ENCODE measurements at places on chromosomes 11 and 22. TPM values are rescaled to one million over a fixed set of nuclear protein-coding genes. Genes with fewer than 3 reads are reported as not detected.

DNA sequence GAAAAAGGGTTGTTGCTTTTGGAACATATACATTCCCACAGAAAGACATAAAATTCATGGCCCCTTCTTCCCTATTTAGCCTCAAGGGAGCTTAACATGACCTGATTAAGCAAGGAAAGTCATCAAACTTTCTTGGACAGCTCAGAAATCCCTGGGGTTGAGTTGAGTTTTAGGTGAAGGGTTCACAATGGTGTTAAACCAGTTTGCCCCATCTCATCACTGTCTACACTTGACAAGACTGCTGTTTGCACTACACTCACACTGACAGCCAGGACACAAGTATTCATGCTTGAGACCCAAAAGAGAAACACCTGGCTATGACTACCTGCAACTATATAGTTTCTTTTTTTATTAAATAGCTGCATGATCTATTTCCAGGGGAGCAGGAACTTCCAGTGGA is 209.8 kb upstream of the TMEM45B start:
- no peak for ATAC-seq

- ATAC-seq, result no peak
Measured at GRCh38 chr22:45058622-45058912, 48.8 kb upstream of the PHF21B start.

GRCh38 chr11:3014057-3014938 is 22.2 kb upstream of the NAP1L4 start:
- no peak for ATAC-seq

- no peak for ATAC-seq
Measured at GRCh38 chr11:116274521-116274920, 498.3 kb downstream of the BUD13 start.

GRCh38 chr22:50175921-50176849 is 5.7 kb downstream of the PANX2 start:
- no peak for ATAC-seq

GRCh38 chr11:27380771-27381170 is 17.8 kb upstream of the CCDC34 start:
- no peak for ATAC-seq

- no peak for ATAC-seq
Measured at GRCh38 chr11:115924744-115925567, 420.7 kb upstream of the CADM1 start.

DNA sequence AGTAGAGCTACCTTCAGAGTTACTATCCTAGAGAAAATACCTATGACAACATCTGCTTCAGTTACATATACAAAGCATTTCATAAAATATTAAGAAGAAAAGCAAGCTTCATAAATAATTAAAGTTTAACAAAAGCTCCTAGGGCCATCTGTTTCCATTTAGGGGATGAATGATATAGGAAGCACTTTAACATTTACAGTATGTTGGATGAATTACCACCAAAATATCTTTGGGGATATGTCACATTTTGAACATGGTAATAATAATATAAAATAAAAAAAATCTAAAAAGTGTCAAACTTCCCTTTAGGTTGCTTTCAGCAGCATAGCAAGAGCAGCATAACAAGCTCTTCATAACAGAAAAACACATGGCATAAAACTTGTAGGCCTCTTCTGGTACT is 104.6 kb downstream of the ATG16L2 start:
- ATAC-seq, result no peak

DNA sequence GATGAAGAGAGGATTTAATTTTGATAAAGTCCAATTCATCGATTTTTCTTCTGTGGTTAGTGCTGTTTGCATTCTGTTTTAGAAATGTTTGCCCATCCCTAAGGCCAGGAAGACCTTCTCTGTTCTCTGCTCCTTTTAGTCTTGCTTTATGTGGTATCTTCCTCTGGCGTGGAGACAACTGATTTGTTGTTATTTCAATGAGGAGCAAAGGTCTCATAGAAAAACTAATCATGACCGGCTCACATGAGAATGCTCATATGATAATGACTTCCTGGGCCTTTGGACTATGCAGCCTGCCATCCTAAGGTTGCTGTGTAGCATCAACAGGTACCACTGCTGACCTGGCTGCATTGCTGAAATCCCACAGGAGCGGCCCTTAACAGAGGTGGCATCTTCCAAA is 19.8 kb downstream of the SCGB1A1 start:
- ATAC-seq, result no peak

- ATAC-seq, result no peak
Measured at GRCh38 chr11:45147891-45148675, 1.6 kb downstream of the PRDM11 start.

GRCh38 chr22:31238057-31238456 is 26.0 kb downstream of the LIMK2 start:
- ATAC-seq, result no peak

- no peak for ATAC-seq
Measured at GRCh38 chr11:133053124-133053776, 479.1 kb downstream of the OPCML start.

- no peak for ATAC-seq
Measured at GRCh38 chr11:75899806-75900205, 84.8 kb downstream of the UVRAG start.

DNA sequence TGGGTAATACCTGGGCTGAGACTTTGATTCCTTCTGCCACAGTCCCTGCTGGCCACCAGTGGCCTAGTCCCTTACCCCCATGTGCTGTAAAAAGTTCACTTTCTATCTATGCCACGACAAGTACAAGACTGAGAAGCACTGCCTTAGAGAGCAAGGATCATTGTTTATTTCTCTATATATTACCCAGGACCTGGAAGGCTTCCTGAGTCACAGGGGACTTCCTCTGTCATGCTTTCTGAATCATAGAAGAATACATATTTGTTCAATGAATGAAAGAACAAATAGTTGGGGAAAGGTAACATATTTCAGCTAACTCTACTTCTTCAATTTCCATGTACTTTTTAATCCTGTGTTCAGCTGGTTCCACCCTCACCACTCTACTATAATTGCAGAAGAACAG is 5.5 kb upstream of the SYT9 start:
- ATAC-seq, result no peak

- peak; percentile 20 for ATAC-seq
Measured at GRCh38 chr11:118565051-118565450, 680 bp downstream of the IFT46 start.

- ATAC-seq, result peak; percentile 80
Measured at GRCh38 chr11:122069707-122070360, 46.2 kb downstream of the BLID start.

DNA sequence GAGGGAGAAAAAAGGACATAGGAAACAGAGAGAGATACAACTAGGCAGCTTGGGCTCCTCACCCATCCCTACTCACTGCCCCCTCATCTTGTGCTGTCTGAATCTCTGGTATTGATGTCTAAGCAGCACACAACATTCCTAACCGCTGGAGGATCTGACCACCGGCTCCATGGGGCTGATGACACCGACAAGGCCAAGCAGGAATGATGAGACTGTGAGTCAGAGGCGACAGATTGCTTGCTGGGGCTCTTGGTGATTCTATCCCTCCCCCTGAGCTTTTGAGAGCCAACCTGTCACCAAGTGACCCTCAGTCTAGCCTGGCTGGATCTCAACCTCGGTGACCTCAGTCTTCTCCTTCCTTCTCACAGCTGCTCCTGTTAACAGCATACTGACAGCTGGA is 13.8 kb downstream of the PAMR1 start:
- no peak for ATAC-seq

DNA sequence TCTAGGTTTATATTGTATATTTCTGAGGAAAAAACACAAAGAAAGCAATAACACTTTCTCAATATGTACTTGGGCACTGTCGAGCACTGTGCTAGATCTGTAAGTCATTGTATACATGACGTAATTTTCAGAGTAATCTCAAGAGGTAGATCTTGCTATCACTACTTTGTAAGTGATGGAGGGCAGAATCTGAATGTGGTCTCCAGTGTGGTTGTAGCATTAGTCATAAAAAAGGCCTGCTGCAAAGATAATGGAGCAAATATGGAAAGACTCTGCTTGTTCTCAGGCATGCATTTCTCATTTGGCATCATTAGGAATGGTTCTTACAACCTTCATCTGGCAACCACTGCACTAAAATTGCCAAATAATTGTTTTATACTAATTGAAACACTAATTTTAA is 419.8 kb upstream of the CCDC179 start:
- no peak for ATAC-seq

DNA sequence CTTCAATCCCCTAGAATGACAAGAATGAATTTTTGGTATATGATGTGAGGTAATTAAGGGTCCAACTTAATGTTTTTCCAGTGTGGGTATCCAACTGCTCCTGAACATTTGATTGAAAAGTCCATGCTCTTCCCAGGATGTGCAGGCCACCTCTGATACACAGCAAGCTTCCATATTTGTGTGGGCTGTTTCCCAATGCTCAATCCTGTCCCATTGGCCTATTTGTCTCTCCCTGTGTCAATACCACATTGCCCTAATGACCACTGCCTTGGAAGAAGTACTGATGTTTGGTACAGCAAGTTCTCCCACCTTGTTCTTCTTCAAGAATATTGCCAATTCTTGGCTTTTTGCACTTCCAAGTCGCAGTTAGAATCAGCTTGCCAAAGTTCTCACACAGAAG is 42.9 kb downstream of the KCNQ1OT1 start:
- no peak for ATAC-seq

DNA sequence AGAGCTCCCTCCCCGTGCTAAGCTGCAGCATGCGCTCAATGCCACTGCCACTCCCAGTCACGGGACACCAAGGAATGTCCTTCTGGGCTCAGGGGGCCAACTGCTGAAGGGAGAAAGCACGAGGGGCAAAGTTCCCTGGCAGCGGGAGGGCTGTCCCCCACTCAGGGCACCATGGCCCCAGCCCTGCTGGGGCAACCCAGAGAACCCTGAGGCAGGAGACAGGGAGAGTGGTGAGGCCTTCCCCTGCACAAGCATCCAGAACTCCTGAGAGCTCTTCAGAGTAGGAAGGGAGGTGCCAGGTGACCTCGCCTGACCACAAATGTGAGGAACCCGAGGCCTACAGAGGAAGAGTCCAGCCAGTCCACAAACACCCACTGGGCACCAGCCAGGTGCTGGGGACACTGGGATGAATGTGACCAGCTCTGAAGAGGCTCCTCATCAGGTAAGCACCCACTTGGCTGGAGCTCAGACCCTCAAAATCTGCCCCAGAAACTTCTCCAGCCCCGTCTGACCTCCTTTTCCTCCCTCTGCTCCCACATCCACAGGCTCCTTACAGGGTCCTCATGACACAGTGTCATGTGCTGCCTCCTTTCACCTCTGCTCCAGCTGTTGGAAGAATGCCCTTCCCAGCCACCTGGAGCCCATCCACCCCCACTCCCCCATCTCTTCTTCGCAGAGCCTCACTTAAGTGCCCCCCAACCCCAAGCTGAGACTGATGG is 15.6 kb downstream of the GDPD5 start:
- no peak for ATAC-seq

DNA sequence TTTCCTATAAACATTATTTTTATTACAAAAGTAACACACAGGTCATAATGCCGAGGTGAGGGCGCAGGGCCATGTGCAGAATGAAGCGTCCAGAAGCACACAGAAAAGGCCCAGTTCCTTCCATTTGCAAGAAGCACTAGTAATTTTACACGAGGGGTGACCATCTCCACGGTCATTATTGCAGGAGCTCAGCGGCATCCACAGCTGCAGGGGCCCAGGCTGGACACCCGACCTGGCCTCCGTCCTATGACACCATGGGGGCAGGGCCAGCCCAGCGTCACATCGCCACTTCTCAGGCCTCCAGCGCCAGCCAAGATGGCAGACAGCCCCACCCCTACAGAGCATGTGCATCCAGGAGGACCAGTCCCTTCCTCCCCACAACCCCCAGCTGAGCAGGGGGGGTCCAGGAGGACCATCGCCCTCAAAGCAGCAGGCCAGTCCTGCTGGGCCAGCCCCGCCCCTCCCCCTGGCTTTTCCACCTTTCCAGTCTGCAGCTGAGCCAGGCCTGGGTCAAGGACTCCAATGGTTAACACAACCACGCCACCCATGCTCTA is 3.5 kb downstream of the IGF2 start:
- ATAC-seq, result no peak

GRCh38 chr11:78030429-78031325 is 7.6 kb upstream of the KCTD14 start:
- peak; percentile 71 for ATAC-seq

- no peak for ATAC-seq
Measured at GRCh38 chr22:47600281-47600680, 837.8 kb downstream of the TBC1D22A start.

DNA sequence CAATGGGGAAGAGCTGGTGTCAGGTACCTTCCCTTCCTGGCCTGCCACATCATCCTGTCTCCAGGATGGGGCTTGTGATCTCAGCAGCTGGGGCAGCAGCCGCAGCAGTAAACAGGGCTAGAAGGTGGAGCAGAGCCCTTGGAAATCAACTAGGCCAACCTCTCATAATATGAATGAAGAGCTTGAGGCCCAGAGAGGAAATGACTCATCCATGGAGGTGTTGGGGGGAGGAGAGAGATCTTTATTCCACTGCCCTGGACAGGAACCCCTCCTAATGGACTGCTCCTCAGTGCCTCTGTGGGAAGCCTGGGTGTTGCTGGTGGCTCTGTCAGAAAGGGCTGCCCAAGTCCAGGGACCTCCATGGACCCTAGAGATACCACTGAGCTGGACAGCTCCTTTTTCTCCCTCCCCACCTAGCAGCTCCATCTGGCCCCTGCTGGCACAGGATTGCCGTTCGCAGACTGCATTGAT is 111.8 kb downstream of the OSBP2 start:
- no peak for ATAC-seq

The FOLR2 gene
- total RNA-seq, result 7.3 TPM

The UFD1 gene
- total RNA-seq, result 22.7 TPM

The ADAMTS8 gene
- total RNA-seq, result 45.6 TPM

The IL10RA gene
- total RNA-seq, result 29.1 TPM

The SSTR3 gene
- not detected for total RNA-seq

The TRIM44 gene
- 35.6 TPM for total RNA-seq

The KCNC1 gene
- total RNA-seq, result 0.77 TPM

The MS4A7 gene
- total RNA-seq, result 34.2 TPM

The OR51B4 gene
- total RNA-seq, result not detected

The BATF2 gene
- total RNA-seq, result 1.6 TPM

The CBL gene
- 26.5 TPM for total RNA-seq

The LRRC4C gene
- total RNA-seq, result 2.8 TPM

All from gastroesophageal sphincter (tissue), 4 donors.